Right hindlimb (tissue), 1 donor: ENCODE measurements at places on chromosomes 4 and X.

DNA sequence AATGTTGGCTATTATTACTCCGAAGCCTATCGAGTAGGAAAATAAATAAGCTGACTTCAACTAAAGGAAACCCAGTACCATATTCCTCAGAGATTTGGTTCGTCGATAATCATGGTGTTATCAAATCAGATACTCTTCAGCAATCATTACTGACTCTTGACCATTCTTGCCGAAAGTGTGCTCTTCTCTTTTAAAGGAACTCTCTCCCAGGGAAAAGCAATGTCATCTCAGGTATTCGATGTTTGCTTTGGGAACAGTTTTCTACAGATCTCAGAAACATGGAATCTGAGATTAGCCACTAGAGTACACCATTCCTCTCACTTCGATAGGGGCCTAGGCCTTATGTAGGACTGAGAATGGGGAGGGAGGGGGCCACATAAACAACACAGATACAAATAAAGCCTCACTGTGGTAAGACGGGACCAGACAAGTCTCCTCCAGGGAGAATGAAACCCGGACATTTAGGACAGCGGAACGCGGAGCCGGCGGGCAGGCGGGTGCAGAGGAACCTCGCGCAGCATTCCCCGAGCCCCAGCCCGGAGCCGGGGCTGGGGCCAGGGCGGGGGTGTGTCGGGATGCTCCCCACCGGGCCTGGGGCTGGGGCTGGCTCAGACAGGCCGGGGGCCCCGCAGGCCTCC lies 581 bp downstream of the DNAJB14 start:
- DNase-seq, result no peak

DNA sequence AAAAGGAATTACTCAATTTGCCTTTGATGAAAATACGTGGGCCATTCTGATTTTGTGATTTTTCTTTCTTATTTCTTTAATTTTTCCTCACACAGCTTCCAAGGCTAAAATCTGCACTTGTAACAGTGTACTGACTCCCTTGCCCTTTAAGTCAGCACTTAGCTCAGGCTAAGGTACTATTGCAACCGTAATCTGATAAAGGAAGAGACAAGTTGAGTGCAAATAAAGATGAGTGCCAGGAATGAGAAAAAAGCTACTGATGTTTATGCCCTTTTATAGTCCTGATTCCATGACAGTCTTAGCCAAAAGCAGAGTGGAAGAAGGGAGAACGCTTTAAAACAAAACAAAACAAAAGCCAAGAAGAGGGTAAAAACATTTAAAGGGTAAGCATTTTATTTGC lies 6.0 kb downstream of the DMD start:
- DNase-seq, result no peak

DNA sequence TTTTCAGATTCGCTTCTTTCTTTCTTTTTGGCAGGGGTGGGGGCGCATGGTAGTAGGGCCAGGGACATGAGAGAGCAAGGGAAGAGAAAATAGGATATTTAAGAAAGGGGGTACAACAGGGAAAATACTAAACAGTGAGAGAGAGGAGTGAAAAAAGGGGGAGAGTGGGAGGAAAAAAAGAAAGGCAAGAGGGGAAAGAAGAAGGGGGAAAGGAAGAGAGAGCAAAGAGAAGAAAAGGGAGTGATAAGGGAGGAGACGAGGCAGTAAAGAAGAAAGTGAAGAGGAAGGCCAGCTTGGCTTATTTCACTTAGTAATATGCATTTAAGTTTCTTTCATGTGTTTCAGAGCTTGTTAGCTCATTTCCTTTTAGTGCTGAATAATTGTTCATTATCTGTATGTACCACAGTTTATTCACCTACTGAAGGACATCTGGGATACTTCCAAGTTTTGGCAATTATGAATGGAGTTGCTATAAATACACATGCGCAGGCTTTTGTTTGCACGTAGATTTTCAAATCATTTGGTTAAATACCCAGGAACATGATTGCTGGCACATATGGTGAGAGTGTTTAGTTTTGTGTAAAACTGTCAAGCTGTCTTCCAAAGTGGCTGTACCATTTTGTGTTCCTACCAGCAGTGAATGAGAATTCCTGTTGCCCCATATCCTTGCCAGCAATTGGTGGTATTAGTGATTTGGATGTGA lies 37.3 kb downstream of the CASP6 start:
- no peak for DNase-seq

DNA sequence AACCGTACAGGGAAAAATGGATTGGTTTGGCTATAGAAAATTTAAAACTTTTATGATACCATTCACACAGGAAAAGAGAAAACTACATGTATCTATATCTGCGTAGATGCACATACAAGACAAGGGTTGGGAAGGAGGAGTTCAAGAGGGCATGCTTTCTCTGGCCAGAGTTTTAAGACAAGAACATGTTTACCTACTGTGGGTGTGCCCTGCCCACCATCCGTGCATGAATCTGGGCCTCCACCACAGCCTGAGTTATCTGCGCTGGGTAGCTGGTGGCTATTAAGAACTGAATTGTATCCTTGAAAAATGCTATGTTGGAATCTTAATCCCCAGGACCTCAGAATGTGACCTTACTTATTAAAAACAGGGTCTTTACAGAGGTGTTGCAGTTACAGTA lies 151.6 kb downstream of the AASDH start:
- DNase-seq, result no peak

- DNase-seq, result no peak
Observed at GRCh38 chr4:103692615-103693014, 27.2 kb downstream of the TACR3 start.

DNA sequence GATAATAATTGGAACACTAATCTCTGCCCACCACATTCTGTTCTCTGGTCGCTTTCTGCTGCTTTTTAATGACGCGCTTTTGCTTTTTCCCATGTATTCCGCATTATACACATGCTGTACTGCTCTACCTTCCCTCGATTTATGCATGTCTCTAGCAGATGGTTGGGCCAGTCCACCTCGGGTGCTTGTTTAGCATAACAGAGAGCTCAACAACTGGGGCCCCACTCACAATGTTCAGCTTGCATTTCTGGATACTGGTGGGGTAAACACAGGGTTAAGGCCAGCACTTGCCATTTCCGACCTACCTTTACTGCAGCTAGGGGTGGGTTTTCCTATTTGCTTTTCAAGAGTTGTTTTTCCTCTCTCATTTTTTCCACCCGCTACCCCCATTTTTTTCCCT lies 255.8 kb downstream of the SOX3 start:
- DNase-seq, result no peak

DNA sequence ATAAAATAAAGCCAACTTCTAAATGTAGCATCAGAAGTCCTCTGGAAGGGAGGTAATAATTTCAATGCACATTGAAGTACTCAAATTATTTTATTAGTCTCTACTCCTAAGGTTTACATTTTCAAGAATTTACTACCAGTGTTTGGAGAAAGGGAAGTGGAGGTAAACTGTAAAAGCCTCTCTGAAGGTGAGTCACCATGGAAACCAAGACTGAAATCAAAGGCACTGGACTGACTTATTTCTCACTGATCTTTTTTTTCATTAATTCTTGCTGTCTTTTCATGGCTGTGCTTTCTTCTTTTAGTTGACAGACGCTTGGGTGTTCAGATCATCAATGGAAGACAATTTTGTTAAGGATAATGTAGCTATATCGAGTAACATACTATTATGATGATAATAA lies 9.7 kb downstream of the SLC39A8 start:
- DNase-seq, result no peak

- peak; percentile 32 for DNase-seq
Observed at GRCh38 chr4:74794382-74795010, at the start of gene BTC. BTC (minus strand) TSS chr4:74794523; CDS start chr4:74794325, 198 bp downstream.

DNA sequence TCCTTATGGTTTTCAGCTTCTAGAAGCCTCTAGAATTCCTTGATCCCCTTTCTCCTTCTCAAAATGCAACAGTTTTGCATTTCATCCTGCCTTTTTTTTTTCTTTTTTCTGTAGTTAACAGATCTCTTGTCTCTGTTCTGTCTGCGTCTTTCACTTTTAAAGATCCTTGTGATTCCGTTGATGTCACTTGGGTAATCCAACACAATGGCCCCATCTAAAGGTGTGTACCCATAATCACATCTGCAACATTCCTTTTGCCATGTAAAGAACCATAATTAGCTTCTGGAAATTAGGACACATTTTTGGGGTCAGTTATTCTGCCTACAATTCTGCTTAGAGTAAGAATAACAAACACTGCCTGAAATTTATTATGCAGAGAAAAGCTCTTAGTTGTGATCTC lies 1180.9 kb upstream of the ADGRL3 start:
- DNase-seq, result no peak
